ENCODE measurements at places on chromosomes 6 and 20.

DNA sequence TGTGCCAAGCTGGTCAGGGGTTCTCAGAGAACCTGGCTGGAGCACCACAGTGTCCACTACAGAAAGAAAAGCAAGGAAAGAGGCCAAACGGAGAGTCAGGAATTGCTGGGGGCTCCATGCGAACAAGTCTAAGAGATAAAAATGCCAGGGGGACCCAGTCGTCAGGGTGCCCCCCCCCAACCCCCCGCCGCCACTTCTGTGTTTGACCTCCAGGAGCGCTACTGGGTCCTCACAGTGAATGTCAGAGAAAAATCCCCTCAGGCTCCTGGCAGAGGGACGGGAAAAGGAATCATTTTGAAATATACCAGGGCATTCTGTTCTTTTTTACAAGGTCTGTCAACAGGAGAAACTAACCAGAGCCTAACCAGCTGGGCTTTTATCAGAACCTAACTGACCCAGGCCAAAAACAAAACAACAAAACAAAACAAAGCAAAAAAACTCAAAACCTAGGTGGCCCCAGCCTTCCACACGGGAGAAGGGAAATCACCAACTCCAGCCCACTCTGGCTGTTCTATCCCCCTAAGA lies 17.9 kb upstream of the NELFCD start:
- DNase-seq: no peak

DNA sequence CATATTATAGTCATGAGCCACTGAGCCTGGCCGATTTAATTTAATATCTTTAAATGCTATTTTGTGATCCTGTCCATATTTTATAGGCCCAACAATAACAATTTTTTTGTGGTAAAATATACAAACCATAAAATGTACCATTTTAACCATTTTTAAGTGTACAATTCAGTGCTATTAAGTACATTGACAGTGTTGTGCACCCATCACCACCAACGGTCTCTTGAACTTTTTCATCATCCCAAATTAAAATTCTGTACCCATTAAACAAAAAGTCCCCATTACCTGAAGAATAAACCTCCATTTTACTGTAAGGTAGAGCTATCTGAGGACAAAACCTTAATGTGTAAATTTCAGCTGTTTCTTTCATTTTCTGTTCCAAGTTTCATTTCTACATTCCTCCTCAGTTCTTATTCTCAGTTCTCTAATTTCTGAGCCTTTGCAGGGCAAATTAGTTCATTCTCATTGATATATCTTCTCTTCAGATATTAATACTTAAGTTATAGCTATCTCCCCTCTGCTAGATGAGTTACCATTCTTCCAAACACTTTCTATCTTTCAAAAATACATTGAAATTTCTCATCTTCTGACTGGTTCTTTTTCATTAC lies 10.3 kb downstream of the MTO1 start:
- no peak for DNase-seq

GRCh38 chr20:36275441-36276189 lies 30.5 kb upstream of the DLGAP4 start:
- DNase-seq: no peak

DNA sequence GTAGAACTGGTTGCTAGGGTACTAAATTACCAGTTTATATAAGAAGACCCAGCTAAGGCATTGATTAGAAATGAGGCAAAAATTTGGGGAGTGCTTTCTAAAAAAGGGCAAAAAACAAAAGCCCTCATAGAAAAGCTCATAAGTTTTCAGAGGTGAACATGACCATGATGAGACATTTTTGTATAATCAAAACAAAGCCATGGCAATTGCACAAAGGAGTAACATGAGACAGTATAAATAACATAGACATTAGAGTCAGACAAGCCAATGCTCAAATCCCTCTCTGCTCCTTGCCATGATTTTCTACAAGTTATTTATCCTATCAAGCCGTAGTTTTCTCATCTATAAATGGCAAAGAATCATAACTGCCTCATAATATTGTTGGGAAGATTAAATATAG lies 112.2 kb upstream of the ADTRP start:
- peak; percentile 22 for DNase-seq

DNA sequence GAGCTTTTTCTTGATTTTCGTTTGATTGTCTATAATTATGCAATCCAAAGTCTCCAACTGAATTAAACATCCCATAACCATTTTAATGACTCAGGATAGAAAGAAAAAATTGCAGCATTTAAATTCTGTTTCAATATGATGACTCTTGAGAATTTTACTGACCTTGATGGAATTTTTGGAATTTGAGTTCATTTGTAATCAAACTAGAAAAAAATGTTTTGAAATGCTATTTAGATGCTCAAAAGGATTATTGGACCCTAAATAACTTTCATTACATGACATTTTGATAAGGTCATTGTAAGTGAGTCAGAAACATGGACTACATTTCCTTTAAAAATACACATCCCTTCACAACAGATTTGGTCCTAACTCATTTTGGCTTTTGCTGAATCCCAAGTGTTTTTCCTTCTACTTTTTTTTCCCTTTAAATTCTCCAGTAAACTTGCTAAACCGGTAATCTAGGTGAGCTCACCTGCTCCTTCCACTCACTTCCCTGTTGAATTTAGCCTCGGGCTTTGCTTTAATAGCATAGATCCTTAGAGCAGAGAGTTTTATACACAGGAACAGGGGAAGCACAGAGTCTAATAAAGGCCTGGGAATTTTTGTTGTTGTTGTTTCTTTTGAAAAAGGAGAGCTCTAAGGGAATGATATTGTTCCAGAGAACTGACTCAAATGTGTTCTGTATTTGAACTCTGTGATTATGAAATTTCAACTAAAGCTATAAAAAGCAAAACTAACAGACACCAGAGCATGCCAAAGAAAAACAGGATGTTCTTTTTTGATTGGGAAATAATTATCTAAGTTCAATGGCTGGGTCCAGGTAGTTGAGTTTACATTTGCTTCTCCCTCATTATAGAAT lies 1088.2 kb upstream of the CITED2 start:
- DNase-seq: peak; percentile 95

- DNase-seq: no peak
Measured at GRCh38 chr20:55054453-55054852, 579.1 kb downstream of the DOK5 start.

DNA sequence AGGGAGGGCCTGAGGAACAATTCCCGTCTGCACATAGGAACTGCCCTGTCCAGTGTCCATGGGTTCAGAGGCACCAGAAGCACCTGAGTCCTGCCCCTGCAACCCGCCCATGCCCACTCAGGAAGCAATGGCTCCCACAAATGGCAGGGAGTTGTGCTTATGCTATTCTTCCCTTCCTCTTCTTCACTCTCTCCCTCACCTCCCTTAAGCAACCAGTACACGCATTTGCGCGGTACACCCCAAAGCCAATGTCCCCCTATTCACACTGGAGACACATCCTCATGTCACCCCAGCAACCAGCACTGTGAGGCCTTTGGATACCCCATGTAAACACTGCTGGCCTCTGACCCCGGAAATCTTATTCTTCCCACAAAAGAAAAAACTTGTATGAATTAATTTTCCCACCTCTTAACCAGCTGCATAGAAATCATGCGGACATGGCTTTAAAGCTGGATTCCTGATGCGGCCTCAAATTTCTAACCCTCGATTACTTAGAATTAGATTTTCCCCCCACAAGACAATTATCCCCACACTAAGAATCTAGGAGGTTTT lies 30.9 kb downstream of the FYN start:
- DNase-seq: no peak

- DNase-seq: no peak
Measured at GRCh38 chr6:114271405-114271804, 71.4 kb downstream of the HS3ST5 start.

GRCh38 chr6:2225422-2226392 lies 19.7 kb downstream of the GMDS start:
- DNase-seq: peak; percentile 93

DNA sequence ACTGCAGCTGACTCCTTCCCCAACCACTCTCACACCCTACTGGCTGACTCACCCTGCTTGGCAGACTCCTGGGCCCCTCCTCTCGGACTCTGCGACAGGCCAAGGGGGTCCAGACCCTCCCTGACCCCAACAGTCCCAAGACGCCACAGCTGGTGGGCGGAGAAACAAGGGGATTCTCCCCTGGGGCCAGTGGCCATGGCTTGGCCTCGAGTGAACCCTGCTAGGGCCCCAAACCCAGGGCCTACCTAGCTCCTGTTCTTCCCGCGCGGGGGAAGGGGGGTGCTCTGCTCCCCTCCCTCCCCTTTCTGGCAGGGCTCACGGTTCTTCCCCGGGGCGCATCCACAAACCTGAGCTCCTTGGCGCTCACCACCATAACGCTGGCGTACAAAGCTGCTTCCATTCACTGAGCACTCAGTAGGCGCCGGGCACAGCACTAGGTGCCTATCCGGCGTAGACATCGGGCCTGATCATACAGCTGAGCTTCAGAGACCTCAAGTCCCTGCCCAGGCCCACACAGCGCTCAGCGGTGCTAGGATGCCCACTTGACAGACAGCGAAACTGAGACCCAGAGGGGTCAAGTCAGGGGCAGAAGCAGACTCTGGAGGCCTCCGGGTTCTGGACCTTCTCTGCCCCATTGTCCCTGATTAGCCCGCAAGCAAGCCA lies 597 bp downstream of the ADA start:
- no peak for DNase-seq

DNA sequence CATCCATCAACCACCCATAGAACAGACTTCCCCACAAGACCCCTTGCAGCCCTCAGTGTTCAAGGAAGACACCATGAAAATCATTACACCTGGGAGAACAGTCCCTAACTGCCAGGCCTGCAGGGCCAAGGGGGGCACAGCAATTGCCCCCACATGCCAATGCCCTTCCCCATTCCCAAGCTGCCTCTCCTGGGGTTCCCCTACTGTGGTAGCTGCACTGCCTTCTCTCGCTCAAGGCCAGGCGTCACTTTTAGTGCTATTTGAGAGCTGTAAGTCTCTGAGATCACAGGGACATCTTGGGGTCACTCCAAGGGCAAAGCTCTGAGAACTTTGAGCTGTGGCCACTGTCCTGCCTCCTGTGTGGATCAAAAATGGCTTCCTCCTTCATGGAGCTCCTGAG lies 6.0 kb upstream of the ACSS1 start:
- DNase-seq: no peak

DNA sequence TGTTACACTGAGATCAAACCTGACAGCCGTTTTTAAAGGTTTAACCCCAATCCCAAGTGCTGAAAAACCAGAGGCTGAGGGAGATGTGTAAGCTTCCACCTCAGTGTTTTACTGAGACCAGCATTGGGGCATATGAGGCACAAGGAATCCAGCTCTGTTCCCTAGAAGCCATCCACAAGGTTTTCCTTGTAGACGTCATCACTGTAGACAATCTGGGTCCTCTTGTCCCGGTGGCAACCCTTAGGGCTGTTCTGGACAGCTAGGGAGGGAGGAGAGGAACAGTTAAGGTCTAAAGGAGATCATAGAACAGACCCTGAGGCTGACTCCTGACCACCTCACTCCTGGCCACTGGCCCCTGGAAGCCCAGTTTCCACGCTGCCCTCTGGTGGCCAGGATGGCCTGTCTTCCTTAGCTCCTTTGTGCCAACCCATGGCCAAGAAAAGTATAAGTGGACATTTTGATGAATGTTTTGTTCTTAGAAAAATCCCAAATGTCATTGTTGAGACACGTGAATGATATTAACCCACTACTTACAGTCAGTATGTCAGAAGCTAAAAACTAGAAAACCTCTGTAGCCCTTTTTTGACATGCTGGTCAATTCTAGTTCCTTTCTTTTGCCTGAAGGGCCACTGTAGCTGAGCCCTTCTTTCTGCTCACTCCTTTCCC lies 6.4 kb downstream of the CFB start:
- peak; percentile 66 for DNase-seq

DNA sequence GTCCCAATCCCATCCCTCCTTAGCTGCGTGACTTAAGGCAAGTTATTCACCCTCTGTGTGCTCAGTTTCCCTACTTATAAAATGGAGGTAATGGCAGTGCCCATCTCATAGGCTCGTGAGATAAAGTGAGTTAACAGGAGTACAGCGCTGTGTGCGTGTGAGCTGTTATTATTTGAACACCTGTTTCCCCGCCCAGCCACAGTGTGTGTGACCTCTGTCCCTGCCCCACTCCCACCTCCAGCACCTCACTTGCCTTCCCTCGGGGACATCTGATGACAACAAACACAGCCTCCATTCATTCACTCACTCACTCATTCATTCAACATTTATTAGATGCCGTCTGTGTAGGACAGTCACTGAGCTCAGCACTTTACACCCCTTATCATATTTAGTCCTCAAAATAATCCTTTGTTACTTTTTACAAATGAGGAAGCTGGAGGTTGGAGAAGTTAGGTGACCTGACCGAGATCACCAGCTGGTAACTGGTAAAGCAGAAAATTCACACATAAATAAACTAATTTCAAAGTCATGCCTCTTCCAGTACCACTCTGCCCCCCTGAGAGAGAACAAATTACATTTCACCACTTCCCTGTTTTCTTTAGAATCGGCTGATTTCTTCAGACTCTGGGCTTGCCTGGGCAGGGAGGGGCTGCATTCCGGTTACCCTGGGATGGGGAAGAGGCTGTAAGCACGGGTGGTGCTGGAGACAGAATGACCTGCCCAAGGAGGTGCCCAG lies 58.6 kb downstream of the CPNE5 start:
- no peak for DNase-seq

GRCh38 chr6:28160233-28160632 lies 18.6 kb downstream of the ZKSCAN8 start:
- DNase-seq: no peak

GRCh38 chr6:150539568-150539967 lies 60.1 kb upstream of the PLEKHG1 start:
- no peak for DNase-seq

DNA sequence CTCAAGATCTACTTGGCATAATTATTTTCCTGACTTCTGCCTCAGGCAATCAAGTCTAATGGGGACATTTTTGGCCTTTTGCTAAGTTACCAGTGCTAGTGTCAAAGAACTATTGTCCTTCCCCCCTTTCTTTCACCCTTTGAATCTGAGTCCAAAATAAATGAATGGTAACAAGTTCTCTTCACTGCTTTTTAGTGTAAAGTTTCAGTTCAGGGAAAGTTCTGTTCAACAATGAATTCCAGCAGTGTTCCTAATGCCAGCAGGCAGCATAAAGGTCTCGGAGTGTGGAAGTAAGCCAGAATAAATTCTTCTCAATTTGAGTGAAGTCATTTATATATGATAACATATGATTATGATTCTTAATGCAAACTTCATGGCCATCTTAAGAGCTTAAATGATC lies 20.8 kb upstream of the TSPYL1 start:
- no peak for DNase-seq

Data from PC-3 (cell line).